Anterior cingulate cortex (tissue), 58 donors: ENCODE measurements at places on chromosomes 7 and 10.

- DNase-seq, result no peak
Measured at GRCh38 chr7:158650821-158651225, 53.8 kb downstream of the NCAPG2 start.

DNA sequence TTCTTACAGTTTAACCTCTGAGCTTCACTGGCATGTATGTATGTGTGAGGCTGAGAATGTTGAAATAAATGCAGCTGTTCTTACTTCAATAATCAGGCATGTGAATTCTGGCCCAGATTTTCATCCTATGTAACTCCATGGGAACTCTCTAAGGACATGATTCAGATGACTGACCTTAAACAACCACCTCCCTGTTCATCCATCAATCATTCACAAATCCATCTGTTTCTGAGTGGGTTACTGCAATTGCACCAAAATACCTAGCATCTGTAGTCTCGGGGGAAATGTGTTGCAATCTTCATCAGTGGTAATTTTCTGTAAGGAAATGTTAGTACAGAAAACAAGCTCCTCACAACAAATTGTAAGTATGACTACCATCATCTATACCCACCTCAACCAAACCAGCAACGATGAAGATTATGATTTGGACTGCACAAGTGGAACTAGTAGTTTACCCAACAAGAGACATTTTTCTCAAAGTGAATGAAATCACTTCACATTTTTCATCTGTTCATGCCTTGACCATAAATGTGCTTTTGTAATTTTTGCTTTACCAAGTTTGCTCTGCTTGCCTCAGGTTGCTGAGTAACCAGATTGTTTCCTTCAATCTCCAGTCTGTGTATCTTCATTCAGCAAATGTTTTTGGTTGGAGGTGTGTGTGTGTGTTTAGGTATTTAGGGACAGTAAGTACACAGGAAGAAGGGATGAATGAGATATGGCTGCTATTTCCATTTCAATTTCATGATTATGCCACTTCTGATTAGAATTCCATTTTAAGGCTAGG is 65.7 kb upstream of the FZD8 start:
- no peak for DNase-seq

GRCh38 chr10:49001870-49002672 is 62.4 kb upstream of the LRRC18 start:
- no peak for DNase-seq

- no peak for DNase-seq
Measured at GRCh38 chr7:158186864-158187693, 400.5 kb downstream of the PTPRN2 start.

GRCh38 chr10:33521062-33521461 is 186.6 kb upstream of the NRP1 start:
- DNase-seq, result no peak
